Amygdala (tissue), 56 donors: ENCODE measurements at places on chromosomes 7 and 10.

DNA sequence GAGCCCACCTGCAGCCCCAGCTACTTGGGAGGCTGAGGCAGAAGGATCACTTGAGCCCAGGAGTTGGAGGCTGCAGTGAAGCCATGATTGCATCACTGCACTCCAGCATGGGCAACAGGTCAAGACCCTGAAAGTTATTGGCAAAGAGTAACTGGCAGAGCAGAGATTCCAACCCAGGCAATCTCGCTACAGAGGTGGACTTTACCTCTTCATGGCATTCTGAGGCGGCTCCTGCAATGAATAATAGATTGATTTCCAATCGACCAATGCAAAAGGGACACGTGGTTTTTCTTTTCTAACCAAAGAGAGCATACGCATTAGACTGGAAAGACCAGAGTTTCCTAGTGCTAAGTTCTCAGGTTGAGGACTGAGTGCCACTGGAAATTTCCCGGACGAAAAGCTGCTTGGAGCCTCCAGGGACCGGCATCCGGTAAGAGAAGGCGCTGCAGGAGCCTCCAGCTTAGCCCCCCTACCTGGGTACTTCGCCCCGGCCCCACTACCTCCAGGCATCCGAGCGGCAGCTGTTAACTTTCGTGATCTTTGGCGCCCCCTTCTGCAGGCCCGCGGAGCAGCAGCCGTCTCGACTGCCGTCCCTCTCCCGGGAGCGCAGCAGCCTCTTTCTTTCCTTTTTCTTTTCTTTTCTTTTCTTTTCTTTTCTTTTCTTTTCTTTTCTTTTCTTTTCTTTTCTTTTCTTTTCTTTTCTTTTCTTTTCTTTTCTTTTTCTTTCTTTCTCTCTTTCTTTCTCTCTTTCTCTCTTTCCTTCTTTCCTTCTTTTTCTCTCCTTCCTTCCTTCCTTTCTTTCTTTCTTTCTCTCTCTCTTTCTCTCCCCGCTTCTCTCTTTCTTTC is 4.1 kb downstream of the MBLAC1 start:
- DNase-seq: no peak

GRCh38 chr10:30639946-30640786 is 10.6 kb upstream of the LYZL2 start:
- no peak for DNase-seq

- DNase-seq: no peak
These were observed 5.8 kb downstream of the IKZF1 start for GRCh38 chr7:50310361-50310760.

DNA sequence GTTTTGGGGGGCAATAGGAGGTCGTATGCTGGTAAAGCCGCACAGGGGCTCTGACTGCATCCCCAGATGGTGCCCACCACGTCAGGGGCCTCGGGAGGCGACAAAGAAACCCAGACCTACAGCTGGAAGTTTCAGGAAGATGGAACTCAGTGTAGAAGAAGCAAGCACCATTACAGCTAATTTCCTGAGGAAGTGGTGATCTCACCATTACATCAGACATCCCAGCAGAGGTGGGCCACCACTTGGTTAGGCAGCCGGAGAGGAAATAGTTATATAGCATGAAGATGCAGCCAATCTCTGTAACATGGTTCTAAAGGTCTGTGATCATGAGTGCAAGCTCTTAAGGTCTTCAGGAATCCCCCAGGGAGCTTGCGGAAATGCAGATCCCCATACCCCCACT is 127.3 kb upstream of the PCBD1 start:
- no peak for DNase-seq

DNA sequence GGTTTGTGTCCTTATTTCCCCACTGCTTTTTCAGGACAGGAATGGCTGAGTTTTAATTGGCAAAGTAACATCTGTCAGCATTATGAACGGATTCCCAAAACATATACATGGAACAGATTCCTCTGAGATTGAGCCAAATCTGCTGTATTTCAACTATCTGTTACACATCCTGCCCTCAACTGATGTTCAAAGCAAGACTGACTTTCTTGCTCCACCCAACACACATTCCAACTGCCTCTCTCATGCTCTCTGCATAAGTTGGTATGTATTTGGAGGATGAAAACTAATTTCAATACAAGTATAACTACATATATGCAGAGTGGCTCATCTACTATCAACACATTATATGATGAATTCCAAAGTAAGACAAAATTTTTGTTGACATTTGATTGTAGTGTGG is 342.2 kb downstream of the GATA3 start:
- DNase-seq: no peak
